Mesendoderm (in vitro differentiated cells): ENCODE measurements at places on chromosomes 16 and 17.

DNA sequence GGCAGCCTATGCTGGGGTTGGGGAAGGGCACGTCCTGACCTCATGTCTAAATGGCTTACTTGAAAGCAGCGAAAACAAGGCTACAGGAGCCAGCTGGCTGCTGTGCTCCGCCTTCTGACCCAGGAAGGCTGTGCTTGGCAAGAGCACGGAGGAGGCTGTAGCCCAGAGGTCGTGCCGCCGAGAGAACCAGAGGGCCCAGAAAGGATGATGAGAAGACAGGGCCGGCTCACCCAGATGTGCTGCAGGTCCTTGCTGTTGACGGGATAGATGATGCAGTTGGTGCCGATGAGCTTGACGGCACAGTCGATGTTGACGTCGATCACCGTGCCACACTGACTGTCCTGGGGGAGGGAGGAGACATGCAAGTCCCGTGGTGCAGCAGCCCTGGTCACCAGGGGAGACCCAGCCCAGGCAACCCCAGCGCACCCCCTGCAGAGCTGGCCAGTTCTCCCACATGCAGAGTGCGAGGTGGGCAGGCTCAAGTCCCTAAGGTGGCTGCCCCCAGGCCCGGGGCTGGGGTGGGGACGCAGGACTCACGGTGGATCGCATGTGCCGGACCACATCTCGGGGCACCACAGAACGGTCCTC is 20.7 kb downstream of the SPHK1 start:
- DNase-seq: no peak

DNA sequence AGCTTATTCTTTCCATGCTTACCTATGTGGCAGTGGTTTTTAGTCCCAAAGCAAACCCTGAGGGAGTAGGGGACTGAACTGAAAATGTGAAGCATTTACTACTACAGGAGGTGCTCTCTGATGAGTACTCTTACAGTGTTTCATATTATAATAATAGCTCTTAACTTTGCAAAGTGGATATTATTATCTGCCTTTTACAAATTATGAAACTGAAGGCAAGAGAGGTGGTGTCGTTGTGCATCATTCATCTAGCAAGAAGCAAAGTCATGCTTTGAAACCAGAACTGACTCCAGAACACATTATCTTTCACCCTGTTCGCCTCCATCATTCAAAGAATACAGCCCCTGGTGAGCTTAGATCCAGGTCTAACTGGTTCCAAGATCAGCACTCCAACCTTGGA is 8.2 kb upstream of the KCNH6 start:
- DNase-seq: no peak

- DNase-seq: no peak
Measured at GRCh38 chr17:50424996-50425681, 879 bp upstream of the ACSF2 start.

GRCh38 chr17:7781429-7781828 is 52.6 kb upstream of the KDM6B start:
- DNase-seq: no peak

- no peak for DNase-seq
Measured at GRCh38 chr17:71117466-71117865, 948.1 kb downstream of the KCNJ2 start.

DNA sequence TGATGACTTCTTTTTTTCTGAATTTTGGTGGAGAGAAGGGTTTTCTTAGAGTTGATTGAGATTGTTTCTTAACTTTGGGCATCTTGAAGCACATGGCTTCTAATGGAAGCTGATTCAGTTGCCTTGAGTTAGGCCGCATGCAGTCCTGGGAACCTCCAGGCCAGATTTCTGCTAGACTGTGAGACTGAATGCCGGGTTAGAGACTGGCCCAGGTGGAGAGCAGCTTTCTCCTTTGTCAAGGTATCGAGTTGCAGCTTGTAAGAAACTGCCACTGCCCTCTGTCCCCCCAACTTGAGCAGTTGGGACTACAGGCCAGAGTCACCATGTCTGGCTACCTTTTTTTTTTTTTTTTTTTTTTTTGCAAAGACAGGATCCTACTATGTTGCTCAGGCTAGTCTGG is 77.6 kb downstream of the CLEC16A start:
- DNase-seq: peak; percentile 9

- peak; percentile 55 for DNase-seq
Measured at GRCh38 chr16:53257001-53257400, 177.3 kb upstream of the RBL2 start.

GRCh38 chr17:80105762-80106161 is 4.4 kb downstream of the GAA start:
- DNase-seq: no peak

- DNase-seq: peak; percentile 79
Measured at GRCh38 chr17:29622337-29623282, at the start of gene CORO6. TSS of gene CORO6 (minus strand) at chr17:29622912. CDS start at chr17:29621421, 1,491 bp downstream.

DNA sequence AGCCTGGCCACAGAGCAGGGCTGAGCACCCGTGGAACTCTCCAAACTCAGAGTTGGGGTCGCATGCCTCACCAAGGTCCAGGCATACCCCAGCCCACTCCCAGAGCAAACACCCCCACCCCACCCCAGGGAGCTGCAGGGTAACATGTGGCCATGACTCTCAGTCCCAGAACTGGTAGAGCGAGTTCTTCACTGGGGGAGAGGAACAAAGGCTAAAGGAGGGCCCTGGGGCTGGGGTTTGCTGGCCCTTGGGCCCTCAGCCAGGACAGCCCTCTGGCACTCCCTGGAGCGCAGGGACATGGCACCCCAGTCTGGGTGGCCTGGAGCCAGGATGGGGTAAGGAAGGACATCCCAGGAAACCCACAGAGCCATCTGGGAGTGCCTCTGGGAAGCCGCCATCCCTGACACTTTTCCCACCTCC is 4.2 kb downstream of the HID1 start:
- DNase-seq: no peak

GRCh38 chr17:59437791-59438281 is 106.4 kb downstream of the YPEL2 start:
- no peak for DNase-seq

DNA sequence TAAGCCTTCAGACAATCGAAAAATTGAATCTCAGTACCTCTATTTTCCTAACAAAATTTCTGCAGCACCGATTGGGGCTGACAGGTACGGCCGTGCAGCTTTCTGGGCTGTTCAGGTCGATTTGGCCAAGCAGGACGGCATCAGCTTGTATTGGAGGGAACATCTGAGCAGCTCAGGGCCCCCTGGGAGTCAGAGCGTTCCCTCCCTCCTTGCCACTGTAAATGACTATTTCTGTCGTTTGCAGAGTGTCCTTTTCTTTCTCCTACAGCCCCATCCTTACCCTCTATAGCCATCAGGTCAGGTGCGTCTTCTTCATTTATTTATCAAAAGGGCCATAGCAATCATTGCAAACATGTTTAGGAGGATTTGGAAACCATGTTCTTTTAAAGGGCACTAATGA is 731.1 kb downstream of the WWOX start:
- no peak for DNase-seq

- no peak for DNase-seq
Measured at GRCh38 chr17:8921147-8921546, 44.4 kb downstream of the PIK3R5 start.

DNA sequence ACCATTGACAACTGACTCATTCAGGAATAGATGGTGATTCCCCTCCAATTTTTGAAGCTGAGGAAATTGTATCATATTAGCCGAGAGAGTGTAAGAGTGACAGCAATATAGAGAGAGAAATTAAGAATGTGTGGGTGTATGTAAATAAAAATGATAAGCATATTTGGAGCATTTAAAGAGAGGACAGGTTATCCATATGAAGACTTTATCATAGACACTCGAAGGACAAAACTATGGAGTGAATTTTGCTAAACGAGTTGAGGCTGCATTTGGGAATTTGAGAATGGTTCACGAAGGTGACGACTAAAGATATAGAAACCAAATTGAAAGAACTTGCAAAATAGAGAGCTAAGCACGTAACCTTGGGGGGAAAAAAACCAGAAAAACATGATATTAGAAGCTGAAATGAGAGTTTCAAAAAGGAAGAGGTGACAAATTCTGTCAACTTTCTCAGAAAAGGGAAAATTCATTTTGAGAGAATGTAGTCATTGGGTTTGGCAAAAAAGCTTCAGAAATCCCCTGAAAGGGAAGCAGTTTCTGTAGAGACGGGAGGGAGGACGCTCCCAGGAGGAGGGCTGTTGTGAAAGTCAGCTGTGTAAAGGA is 129.7 kb downstream of the KCNJ2 start:
- no peak for DNase-seq

- DNase-seq: no peak
Measured at GRCh38 chr17:21113716-21114115, 13.0 kb upstream of the DHRS7B start.

GRCh38 chr17:61568219-61569072 is 22.6 kb downstream of the NACA2 start:
- DNase-seq: no peak

DNA sequence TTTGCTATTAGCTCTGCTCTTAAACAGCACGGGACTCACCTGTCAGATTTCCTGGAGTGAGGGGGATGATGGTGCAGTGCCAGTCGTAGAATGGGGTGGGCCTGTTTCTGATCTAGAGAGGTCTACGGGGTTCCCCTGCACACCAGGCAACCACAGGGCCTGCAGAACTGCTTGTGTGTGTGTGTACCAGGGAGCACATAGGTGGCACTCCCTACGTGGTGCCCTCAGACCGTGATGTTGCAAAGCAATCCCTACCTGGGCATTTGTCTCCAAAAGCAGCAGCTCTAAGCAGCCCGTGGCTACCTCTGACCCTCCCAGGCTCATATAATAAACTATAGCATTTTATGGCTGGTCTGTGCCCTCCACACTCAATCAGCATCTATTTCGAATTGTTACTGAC is 38.5 kb downstream of the MPRIP start:
- DNase-seq: no peak

DNA sequence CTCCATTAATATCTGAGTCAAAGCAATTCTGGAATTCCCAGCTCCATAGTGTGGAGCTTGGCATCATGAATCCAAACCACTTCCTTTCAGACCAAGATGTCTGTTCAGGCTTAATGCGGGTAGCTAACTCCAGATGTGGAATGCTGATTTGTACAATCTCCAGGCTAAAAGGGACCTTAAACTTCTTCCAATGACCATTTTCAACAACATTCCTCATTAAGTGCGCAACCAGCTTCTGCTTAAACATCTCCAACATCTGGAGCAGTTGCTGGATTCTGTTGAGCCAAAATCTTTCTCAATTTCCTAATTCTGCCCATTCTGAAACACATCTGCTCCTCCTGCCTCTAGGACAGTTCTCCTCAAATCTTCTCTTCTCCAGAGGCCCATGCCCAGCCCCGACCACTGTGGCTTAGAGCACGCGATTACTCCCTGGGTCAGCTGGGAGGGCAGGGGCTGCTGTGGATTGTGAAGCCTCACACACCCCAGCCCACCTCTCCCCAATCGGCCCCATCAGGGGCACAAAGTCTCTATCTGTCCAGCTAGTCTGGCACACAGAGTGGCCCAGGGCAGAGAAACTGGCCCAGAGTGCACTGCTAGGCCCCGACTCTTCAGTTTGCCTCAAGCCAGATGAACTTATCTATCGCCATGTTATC is 36.2 kb downstream of the ASPA start:
- DNase-seq: no peak

- DNase-seq: peak; percentile 64
Measured at GRCh38 chr17:63988741-63989621, 9.2 kb upstream of the PRR29 start.

DNA sequence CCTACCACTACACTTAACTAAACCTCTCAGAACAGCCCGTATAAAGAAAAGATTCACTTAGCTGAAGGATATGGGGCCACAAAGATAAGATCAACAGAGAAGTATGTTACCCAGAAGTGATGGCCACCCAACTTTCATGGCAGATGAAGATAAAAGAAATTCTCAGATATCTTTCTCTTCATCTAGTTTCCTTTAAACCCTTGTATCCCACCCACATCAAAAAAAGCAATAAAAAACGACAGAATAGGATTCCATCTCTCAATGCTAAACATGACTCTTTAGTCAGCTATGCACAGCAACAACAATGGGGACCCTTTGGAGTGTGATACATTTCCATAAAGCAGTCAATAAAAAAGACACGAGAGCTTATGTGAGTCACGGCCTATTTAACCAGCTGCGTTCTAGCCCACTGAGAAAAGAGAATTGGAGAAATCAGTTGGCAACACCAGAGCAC is 86.6 kb downstream of the SNX11 start:
- no peak for DNase-seq

DNA sequence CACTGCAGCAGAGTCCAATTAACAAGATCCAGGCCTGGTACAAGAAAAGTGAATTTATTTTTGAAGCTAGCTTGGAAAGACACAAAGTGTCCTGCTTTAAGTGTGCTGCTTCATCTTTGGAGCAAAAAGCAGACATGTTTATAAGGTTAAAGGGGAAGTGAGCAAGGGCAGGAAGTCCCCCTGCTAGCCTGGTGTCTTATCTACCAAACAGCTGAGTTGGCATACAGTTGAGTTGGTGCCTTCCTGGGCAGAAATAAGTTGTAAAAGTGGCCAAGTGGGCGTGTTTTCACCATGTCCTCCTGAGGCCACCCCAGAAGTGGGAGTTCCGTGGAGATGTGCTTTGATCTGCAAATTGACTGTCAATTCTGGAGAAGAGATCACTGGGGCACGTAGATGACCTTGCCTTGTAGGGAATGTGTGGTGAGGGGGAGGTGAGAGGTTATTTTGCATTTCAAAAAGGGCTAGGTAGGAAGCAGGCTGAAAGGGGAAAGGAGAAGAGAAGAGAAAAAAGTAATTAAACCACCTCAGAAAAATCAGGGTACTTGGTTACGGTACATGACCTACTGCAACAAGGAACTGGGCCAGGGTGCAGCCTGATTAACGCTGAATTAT is 38.3 kb upstream of the HSBP1 start:
- peak; percentile 76 for DNase-seq

GRCh38 chr16:48491517-48491916 is 106.3 kb upstream of the SIAH1 start:
- no peak for DNase-seq

- peak; percentile 71 for DNase-seq
Measured at GRCh38 chr17:77002103-77003045, 134.2 kb downstream of the MGAT5B start.

- DNase-seq: no peak
Measured at GRCh38 chr17:63335831-63336230, 110.3 kb downstream of the CYB561 start.

DNA sequence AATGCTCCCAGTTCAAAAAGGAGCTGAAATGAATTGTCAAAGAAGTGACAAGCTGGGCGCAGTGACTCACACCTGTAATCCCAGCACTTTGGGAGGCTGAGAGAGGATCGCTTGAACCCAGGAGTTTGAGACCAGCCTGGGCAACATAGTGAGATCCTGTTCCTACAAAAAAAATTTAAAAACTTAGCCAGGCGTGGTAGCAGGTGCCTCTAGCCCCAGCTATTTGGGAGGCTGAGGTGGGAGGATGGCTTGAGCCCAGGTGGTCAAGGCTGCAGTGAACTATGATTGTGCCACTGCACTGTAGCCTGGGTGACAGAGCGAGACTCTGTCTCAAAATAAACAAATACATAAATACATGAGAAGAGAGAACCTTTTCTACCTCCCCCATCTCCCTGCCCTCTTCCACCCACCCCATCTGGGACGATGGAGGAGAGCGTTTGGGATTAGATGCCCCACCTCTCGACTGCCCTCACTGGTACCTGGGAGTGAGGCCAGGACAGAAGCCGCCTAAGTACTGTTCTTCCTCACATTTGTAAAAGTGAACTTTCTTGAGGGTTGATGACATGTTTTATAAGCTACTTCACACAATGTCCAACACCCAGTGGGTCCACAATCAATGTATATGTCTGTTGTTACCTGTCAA is 2.4 kb downstream of the IL4R start:
- DNase-seq: no peak
